Activated naive CD4-positive, alpha-beta T cell treated with anti-CD3 and anti-CD28 coated beads for 36 hours (primary cell): ENCODE measurements at places on chromosomes 7 and 10. TPM values are rescaled to one million over a fixed set of nuclear protein-coding genes. Genes with fewer than 3 reads are reported as not detected.

DNA sequence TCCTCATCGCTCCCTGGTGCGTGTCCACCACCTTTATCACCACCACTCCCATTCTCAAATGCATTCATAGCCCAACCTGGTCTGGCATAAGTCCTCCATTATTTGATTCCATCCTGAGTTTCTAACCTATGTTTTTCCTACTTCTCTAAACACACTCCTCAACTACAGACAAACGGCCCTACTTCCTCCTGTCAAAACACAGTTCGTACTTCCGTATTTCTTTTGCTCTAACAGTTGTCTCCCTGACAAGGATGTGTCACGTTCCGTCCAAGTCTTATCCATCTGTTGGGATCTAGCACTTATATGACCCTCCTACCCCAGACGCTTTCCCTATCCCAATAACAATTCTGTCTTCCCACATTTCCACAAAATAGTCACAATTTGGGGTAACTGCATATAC is 46.8 kb downstream of the DOCK4 start:
- H3K27me3 ChIP-seq, result peaks cover 13% of the 10 kb centered on the region
- no peak overlapping the region for H3K27ac ChIP-seq
- DNase-seq, result no peak
- no peaks in the 10 kb centered on the region for H3K4me1 ChIP-seq
- no peak overlapping the region for H3K4me3 ChIP-seq

- no peaks in the 10 kb centered on the region for H3K27me3 ChIP-seq
- no peak overlapping the region for H3K27ac ChIP-seq
- DNase-seq, result no peak
Measured at GRCh38 chr10:21668831-21669230, 134.8 kb downstream of the MLLT10 start.

DNA sequence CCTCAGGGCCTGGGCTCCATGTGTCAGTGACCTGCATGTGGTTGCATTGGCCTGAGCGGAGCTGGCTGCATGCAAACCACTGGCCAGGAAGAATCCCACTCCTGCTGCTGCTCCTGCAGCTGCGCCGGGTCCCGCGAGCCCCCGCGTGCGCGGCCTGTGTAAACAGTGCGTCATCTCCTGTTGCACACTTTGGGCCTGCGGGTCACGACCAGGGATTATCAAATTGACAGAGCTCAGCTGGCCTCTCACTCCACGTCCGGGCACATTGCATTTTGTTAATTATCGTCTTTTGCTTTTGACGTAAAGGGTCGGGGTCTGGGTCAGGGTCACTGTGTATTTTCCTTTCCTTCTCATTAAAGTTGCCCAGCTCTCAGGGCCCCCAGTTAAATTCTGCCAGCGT is 132.6 kb downstream of the RGS10 start:
- no peaks in the 10 kb centered on the region for H3K27me3 ChIP-seq
- H3K27ac ChIP-seq, result no peak overlapping the region
- H3K4me3 ChIP-seq, result no peak overlapping the region
- no peak for DNase-seq
- H3K4me1 ChIP-seq, result peaks cover 5% of the 10 kb centered on the region
- no peaks in the 10 kb centered on the region for H3K36me3 ChIP-seq

GRCh38 chr10:12689893-12690292 is 311.6 kb downstream of the CCDC3 start:
- H3K27me3 ChIP-seq, result no peaks in the 10 kb centered on the region
- H3K4me3 ChIP-seq, result no peak overlapping the region
- H3K27ac ChIP-seq, result no peak overlapping the region
- DNase-seq, result no peak

The ITPRID1 gene
- not detected for total RNA-seq

DNA sequence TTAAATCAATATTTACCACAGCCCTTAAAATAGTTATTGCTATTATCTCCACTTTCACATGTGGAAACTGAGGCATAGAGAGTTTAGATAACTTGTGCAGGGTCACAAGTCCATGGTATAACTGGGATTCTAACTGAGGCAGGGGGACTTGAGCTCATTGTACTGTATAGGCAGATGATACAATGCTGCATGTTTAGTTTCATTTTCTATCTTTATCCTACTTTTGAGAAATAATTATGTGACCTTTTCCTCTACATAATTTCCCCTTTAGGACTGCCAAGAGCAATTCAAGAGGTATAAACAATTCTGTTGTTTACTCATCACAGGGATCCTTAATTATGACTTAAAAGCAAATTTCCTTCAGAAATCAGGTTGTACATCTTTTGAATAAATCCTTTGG is 193.1 kb downstream of the SUGCT start:
- no peaks in the 10 kb centered on the region for H3K27me3 ChIP-seq
- DNase-seq, result no peak
- H3K27ac ChIP-seq, result no peak overlapping the region
- H3K4me1 ChIP-seq, result no peaks in the 10 kb centered on the region
